ENCODE measurements at places on chromosomes 1 and 21.

- no peak for DNase-seq
These were observed 32.7 kb upstream of the WASF2 start for GRCh38 chr1:27522432-27523336.

GRCh38 chr21:27820342-27820741 lies 853.5 kb upstream of the ADAMTS5 start:
- no peak for DNase-seq

DNA sequence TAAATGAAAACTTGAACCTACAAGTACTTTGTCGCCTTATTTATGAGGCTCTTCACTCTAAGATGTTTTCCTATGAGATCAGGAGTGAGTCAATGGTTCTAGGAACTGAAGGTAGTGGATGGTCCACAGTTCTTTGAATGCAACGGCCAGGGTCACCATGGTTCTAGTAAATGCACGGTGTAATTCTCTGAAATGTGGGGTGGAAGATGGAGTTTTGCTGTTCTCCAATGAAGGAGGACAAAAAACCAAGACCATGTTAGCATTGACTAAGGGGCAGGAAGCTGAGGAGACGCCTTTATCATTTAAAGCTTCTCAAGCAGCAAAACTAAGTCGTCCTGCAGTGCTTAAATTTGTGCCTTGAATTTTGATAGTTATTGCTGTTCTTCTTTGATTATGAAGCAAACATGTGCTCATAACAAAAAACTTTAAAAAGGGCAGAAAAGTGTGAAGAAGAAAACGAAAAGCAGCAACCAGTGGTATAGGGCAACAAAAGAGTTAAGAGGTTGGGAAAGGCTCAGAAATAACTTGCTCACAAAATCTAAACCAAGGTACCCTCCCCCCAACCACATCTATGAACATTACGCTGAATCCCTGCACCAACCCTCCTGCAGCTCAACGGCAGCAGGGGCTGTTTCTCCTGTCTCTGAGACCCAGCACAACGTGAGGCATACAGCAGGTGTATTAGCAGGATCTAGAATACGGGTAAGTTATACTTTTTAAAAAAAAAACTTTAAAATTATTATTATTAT lies 85.0 kb downstream of the MRPL37 start:
- DNase-seq: no peak

DNA sequence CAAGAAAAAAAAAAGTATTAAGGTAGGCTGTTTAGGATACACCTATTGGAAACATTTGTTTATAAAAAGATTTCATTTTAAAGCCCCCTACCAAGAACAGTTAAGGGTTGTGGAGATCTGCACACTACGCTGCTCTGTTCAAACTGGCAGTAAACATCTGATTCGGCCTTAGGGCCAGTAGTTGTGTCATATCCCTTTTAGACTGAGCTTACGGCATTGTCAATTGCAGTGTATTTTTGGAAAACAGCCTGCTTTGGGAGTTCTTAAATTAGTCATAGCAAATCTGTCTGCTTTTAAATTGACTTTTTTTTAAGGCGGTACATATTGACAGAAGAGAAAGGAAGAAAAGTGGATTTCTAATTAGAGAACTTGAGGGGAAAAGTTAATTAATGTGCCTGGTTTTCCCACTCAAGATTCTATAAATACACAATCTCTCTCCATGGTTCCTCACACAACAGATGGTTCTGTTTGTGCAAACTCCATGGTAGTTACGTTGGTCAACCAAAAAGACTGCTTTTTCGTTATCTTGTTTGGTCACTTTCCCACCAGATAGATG lies 1.7 kb upstream of the ELK4 start:
- DNase-seq: no peak

GRCh38 chr1:4854367-4854766 lies 200.0 kb downstream of the AJAP1 start:
- DNase-seq: no peak

DNA sequence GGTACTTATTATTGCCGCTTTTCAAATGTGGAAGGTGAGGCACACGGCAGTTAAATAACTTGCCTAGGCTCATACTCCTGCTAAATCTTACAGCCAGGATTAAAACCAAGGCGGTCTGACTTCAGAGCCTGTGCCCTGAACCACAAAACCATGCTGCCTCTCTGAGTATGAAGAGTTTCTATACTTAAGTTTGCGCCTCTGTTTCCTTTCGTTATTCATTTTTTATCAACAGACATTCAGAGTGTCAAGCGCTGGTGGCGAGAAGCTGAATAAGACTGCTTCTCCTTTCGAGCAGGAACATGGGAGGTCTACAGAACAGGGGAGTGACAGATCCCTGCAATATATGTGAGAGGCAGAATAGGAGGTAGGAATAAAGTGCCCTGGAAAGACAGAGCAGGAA lies 96.0 kb upstream of the DUSP10 start:
- no peak for DNase-seq

- no peak for DNase-seq
These were observed 746 bp downstream of the MACF1 start for GRCh38 chr1:39205102-39205780.

DNA sequence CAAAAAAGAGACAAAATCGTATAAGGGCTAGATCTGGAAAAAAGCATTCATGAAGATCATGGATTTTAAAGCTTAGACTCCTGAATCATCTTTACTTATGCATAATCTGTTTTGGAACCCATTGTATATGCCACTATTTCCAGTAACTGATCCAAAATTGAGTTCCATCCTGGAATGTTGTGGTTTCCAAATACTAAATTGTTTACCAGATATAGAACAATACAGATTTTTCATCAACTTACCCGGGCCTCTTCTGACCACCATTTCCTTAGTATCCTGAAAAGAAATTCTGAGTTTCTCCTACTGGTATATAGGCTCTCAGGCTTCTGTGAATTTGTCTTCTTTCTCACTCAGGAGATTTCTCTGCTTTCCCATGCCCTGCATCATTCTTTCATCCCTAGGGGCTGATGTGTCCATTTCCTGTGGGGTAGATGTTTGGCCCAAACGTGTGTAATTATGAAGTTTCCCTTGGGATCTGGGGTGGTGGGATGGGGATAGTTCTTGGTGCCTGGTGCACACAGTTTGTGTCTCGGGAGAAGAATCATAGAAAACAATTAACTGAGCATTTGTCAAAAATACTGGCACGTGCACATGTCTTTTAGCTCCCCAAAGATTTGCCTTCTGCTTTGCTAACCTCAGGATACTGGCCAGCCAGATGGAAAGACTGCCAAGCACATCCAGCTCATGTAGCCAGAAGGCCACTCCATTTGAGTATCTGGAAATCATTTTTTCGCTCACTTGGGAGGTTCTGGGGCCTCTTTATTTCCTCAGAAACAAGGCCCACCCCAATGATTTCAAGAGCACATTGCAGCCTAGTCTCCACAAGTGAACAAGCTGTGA lies 127.8 kb downstream of the NTMT2 start:
- no peak for DNase-seq

DNA sequence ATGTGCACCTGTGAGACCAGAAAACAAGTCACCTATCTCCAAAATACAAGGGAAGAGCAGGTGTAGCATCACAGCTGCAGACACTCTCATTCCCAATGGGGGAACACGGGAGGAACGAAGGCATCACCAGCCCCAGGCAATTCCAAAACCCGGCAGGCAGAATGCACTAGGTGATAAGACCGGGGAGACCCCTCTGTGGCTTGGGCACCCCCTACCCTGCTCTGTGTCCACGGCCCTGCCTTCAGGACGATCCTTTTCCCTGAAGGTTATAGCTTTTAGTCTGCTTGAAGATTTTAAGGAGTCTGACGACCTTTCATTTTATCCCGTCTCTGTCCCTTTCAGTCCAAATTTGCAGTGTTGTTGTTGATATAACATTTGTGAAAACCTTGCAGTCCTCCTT lies 19.2 kb downstream of the TRPM2 start:
- no peak for DNase-seq

DNA sequence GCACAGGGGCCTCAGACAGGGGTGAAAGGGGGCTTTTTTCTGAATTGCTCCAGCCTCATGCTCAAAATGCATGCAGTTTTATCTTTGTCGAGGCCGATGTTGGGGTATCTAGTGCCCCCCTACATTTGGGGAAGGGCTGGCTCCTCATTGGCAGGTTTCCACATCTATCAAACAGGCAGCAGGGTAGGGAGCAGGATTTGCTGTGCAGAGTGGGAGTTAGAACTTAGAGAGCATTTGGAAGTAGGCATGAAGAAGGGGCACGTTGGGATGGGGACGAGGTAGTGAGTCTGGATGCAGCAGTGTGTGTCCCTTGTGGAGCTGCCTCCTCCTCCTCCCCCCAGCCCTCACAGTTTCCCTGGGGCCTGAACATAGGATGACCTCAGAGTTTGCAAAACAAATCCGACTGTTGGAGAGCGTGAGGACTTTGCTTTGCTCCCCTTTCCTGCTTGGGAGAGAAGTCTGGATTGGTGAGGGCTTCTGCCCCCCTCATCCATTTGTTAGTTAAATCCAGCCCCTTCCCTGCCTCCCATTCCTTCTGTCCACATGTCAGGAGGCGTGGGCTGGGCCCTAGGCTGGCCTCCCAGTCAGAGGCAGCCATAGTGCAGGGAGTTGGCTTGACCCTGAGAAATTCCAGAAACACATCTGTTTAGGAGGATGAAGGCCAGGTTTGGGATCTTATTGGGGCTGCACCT lies 36.9 kb upstream of the GPR37L1 start:
- DNase-seq: peak; percentile 56

GRCh38 chr21:26933448-26933847 lies 33.4 kb downstream of the ADAMTS5 start:
- no peak for DNase-seq

DNA sequence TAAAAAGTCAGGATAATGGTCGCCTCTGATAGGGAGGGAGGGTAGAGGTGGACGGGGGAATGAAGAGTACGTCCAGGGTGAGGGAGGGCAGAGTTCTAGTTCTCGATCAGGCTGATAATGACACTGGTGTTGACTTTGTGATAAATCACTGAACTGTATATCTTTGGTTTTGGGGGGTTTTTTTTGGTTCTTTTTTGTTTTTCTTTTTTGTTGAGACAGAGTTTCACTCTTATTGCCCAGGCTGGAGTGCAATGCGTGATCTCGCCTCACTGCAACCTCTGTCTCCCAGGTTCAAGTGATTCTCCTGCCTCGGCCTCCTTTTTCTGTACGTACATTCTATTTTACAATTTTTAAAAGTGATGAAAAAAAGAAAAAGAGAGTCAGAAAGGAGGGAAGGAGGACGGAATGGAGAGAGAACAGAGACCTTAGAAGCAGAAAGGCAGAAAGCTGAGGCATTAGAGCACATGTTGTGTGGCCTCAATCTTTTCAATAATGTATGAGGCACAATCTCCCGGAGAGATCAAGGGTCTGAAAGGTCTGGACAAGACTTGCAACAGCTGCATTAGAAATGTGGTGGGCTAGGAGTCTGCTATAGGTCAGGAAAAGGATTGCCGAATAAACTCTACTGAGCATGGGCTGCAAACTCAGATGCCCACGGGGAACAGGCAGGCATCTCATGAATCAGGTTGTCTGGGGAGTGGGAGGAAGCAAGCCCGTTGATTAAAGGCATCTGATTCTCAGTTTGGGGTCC lies 174.8 kb downstream of the TOMM20 start:
- no peak for DNase-seq

DNA sequence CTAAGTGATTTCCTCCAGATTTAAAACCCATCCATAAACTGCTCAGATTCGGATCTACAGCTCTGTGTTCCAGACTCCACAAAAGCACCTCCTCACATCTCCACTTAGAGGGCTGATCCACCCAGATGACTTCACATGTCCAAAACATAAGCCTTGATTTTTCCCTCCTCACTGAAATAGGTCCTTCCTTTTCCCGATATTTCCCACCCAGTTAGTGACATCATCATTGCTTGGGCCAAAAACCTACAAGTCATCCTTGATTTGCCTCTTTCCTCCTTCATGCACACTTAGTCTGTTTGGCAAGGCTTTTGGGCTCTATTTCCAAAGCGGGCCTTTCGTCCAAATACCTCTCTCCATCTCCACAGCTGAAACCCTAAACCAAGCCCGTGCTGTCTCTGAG lies 32.3 kb downstream of the CCDC185 start:
- no peak for DNase-seq

DNA sequence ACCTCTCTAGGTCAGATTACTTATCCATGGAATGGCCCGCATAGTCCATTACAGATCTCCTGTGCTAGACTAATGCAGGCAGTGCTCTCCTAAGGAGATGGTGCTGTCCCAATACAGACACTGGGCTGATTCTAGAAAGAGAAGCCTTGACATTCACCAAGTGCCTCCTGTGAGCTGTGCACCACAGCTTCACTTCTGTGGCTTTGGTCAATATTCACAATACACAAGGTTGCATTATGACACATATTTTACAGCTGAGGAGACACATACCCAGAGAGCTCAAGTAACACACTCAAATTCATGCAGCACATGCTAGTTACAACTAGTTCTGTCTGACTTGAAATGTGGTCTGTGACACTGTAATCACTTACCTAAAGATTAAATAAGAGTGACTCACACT lies 59.4 kb upstream of the LRRC8B start:
- no peak for DNase-seq

- no peak for DNase-seq
These were observed 235.2 kb downstream of the TRABD2B start for GRCh38 chr1:47761974-47762373.

- no peak for DNase-seq
These were observed 14.0 kb upstream of the L1TD1 start for GRCh38 chr1:62180639-62181038.

GRCh38 chr1:15370268-15370667 lies 39.4 kb upstream of the EFHD2 start:
- DNase-seq: no peak

DNA sequence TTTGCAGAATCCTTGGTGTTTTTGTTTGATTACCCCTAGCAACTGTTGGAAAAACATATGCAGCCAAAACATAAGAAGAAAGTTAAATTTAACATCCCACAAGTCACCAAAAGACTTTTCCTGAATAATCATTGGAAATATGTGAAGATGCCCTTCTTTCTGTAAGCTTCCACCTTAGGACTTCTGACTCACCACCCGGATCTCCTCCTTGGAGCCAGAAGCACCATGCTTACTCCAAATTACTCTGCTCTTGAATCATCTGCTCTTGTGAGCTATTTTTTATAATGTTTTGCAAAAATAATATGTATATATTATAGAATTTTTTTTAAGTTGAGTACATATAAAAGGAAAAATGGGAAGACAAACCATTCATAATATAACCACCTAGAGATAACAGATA lies 391.7 kb downstream of the KCTD3 start:
- DNase-seq: no peak

GRCh38 chr1:154476791-154477190 lies 25.2 kb upstream of the TDRD10 start:
- DNase-seq: no peak

Data from caudate nucleus (tissue), 63 donors.